Stimulated activated CD8-positive, alpha-beta memory T cell treated with anti-CD3 and anti-CD28 coated beads, Interleukin-7, amount 100 ng/mL, for 1 hour (primary cell): ENCODE measurements at places on chromosomes 12 and 14.

DNA sequence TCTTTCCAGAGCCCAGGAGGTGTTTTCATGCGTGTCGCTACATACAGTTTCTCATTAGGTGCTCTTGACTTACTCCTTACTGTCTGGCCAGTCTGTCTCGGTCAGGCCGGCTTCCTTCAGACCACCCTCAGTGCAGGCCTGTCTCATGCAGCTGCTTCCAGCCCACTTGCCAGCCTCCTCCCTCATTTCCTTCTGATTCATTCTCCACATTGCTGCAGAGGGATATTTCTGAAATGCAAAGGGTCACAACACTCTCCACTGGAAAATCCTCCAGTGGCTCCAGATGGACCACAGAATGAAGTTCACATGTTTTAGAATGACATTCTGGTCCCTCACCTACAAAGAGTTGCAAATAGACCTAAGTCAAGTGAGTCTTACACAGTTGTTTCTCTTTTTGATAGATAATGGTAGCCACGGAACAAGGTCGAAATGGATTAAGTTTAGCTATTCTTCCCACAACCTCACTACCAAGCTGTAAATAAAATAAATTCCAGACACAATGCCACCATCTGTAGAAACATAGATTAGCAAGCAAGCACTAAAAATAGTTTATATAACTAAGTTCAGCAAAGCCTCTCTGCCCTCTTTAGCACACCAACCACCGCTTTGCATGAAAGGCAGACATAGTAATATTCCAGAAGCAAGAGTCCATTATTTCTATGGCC is 146.9 kb downstream of the ESR2 start:
- DNase-seq: no peak

GRCh38 chr14:32129124-32129523 is 52.0 kb downstream of the ARHGAP5 start:
- no peak for DNase-seq

GRCh38 chr12:56326533-56326932 is 7.3 kb downstream of the PAN2 start:
- DNase-seq: no peak

DNA sequence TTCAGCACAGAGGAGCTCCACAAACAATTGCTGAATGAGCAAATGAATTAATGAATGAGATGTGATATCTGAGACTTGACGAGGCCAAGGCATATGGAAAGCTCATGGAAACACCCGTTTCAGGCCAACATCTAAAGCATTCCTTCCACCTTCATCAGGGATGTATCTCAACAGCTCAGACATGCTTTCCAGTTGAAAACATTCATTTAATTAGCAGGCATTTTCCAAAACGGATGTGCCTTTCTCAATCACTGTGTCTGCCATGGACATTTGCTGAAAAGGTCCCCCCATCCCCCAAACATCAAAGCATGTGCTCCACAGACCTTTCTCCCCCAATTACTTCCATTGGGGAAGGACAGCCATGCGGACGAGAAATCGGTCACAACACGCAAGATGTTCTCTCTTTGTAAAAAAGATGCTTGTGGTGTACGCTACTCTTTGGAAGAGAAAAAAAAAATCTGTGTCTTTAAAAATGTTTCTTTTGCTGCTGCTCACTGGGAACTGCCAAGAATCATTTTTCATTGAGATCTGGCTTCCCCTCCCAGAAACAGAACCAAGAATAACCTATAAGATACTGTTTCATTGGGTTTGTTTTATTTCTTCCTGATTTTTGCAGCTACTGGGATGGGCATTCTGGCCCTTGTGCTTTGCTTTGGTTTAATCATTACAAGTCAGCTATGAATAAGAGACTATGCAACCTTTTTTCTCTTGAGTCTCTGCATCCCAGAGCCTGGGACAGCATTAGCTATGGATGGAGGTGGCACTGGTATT is 528.2 kb downstream of the MED13L start:
- no peak for DNase-seq

DNA sequence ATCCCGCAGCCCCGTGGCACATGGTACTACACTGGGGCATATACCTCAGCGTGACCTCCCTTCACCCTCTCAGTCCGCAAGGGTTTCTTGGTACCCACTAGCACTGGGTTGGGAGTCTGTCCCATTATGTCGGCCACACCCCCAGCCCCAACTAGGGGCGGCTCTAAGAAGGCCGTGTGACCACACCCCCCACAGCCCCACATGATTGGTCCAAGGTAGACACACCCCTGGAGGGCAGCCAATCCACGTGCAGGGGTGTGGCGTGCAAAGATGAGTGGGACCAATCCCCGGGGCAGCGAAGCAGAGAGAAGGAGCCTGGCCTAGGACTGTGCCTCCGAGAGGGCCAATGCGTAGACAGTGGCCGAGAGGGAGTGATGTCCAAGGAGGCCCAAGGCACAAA is 34.6 kb upstream of the BEGAIN start:
- no peak for DNase-seq

DNA sequence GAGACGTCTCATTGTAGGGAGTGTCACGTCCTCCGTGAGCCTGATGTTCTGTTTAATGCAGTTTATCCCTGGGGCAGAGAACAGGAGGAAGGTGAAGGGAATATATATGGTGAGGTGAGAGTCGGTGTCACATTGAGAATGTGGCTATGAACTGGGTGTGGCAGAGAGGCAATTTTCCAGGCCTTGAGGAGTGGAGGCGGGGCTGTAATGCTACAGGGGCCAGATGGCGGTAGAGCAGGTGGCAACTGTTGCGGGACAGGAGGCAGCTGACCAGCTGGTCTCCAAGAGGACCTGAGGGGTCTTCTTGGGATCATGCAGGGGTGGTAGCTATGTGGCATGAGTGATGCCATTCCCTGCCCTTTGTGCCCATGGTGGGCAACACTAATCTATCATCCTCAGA is 59.6 kb downstream of the CACNA1C start:
- no peak for DNase-seq

- peak; percentile 84 for DNase-seq
These were observed at the start of gene ZFP36L1 for GRCh38 chr14:68792979-68793733. Gene ZFP36L1 (minus strand): TSS chr14:68793067. CDS start chr14:68792938, 129 bp downstream.

- no peak for DNase-seq
These were observed 629 bp downstream of the PRDM4 start for GRCh38 chr12:107760207-107760808.

DNA sequence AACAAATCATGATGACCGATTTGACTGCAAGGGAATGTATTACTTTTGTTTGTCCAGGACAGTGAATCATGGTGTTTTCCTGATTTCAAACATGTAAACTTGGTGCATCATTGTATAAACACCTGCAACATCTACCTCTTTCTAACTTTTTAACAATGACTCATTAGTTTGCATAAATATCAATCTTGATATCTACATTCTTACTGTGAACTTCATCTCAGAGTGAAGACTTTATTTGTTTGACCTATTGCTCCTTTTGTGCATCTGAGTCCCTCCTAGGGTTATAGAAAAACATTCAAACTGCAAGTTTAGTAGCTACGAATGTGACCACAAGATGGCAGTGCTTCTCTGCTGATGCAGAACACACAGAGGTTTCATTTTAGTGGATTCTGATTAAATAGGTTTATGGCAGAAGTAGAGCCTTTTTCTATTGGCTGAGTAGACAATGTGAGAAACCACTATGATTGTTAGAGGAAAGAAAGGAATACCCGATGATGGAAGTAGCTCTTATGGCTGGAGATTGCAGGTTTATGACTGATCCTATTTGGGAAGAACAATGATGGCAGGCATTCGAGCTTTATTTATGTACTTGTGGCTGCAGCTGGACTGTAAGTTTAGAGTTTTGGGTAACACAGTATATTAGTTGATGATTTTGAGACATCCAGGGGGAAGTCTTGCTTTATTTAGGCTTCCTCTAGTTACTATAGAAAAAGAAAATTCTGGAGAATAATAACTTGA is 244.2 kb upstream of the OR4E1 start:
- DNase-seq: peak; percentile 34

- no peak for DNase-seq
These were observed 62.3 kb downstream of the FOS start for GRCh38 chr14:75340921-75341320.

GRCh38 chr12:115698257-115698656 is 579.2 kb downstream of the MED13L start:
- no peak for DNase-seq

DNA sequence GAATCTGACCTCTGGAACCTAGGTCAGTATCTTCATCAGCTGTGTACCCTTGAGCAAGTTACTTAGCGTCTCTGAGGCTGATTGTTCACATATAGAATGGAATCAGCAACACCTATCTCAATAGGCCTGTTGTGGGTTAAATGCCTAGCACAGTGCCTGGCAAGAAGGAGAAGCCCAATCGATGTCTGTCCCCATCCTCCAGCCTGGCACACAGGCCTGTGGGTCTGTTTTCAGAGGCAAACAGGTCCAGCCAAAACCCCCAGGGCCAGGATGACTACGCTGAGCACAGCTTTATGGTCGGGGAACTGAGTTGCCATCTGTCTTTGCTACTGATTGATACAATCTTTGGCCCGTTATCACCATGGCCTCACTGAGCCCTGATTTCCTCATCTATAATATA is 89.2 kb downstream of the NUAK1 start:
- no peak for DNase-seq

DNA sequence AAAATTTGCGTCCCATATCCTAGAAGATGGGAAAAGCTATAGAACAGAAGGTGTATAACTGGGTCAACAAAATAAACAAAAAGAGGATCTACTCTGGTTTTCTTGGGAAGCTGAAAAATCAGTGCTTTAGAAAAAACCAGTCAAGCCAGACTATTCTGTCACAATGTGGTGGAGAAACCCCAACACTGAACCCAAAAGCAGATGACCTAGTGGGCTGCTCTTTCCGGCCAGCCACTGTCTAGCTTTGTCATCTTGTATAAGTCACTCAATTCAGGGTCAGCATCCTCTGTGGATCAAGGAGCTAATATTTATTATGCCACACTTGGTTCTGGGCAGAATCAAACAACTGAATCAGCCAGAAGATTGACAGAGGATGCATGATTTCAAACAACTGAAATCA is 26.6 kb upstream of the TMCC3 start:
- DNase-seq: no peak

GRCh38 chr14:49306152-49306751 is 279.9 kb downstream of the RPS29 start:
- DNase-seq: no peak

- DNase-seq: no peak
These were observed 12.5 kb downstream of the PACS2 start for GRCh38 chr14:105326891-105327694.

DNA sequence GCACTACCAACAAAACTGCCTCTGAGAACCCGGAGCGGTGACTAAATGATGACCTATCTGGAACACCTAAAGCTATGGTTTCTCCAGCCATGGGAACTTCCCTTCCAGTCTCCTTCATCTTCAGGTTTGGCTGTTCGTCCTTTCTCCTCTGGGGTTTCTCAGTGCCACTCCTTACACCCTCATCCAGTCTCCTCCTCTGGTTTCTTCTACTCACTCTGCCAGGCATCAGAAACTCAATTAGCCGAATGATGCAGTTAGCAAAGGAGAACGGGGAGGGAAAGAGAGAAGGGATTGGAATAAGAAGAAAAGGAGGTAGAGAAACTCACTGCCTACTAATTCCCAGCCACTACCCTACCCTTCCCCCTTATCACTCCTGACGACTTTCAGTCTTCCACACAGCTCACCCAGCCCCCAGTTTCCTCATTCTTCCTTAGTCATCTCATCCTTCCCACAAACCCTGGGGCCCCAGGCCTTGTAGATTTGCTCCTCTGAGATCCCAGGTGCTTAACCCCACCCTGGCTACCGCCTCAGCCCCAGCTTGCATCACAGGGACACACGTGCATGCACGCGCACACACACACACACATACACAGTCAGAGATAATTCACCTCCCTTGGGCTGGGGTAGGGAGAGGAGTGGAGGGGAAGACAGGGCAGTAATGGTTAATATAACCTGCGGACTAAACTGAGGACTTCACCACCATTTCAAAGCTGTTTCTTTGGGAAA is 13.0 kb downstream of the FGD6 start:
- no peak for DNase-seq

GRCh38 chr14:104320611-104321086 is 182.3 kb downstream of the KIF26A start:
- DNase-seq: no peak

- no peak for DNase-seq
These were observed 398.2 kb upstream of the PDE3A start for GRCh38 chr12:19970116-19970515.

DNA sequence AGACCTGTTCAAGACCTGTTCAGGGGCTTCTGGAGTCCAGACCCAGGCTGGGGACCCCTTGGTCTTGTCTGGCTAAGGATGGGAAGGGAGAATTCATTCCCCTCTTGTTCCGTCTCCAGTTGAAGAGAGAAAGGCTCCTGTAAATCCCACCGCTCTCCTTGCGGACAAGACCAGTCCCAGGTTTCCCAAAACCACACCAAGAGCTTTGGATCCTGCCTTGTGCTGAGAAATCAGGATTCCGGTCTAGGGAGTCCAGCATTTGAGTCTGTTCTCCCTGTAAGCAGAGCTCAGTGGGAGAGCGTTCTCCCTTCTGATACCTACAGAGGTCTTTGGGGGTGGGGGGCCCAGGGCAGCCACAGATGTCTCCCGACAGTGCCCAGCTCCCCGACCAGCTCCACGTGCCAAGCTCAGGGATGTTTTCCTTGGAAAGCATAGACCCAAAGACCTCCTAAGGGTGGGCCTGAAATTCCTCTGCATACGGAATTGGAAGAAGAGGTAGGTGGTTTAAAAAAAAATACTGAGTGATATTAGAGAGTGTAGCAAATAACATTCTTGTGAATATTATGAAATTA is 1.9 kb downstream of the HOXC13 start:
- DNase-seq: no peak

DNA sequence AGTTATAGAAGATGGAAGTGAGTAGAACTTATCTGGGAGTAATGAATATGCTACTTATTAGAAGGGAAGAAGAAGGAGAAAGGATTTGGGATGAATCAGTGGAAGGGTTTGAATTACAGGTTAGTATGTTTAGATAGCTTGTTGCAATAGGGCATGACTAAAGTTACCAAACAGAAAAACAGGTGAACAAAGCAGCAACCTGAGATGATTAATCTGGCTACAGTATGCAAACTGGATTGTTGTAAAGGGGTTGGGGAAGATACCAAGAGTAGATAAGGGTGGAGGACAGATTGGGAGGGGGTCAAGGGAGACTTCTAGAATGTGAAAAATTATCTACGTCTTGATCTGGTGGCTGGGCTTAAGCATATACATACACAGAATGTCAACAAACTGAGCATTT is 73.4 kb upstream of the CLEC14A start:
- DNase-seq: no peak

GRCh38 chr12:129670256-129670920 is 233.4 kb downstream of the TMEM132D start:
- DNase-seq: no peak

GRCh38 chr12:124928095-124928911 is 13.9 kb upstream of the UBC start:
- no peak for DNase-seq
